ENCODE measurements at places on chromosomes 12 and 14. TPM values are rescaled to one million over a fixed set of nuclear protein-coding genes. Genes with fewer than 3 reads are reported as not detected.

The HPD gene
- total RNA-seq = not detected

- DNase-seq = no peak
Observed at GRCh38 chr14:29465095-29465494, 462.6 kb downstream of the PRKD1 start.

The NRIP2 gene
- total RNA-seq = not detected

GRCh38 chr12:124347335-124347734 is 52.4 kb downstream of the RFLNA start:
- DNase-seq = no peak

- DNase-seq = no peak
Observed at GRCh38 chr12:52227606-52228166, 5.4 kb upstream of the KRT7 start.

The IL31 gene
- total RNA-seq = not detected

The BIN2 gene
- 0.23 TPM for total RNA-seq

GRCh38 chr14:66383771-66384170 is 102.4 kb upstream of the CCDC196 start:
- peak; percentile 55 for DNase-seq

GRCh38 chr14:23115039-23115731 is 3.9 kb downstream of the CEBPE start:
- DNase-seq = no peak

DNA sequence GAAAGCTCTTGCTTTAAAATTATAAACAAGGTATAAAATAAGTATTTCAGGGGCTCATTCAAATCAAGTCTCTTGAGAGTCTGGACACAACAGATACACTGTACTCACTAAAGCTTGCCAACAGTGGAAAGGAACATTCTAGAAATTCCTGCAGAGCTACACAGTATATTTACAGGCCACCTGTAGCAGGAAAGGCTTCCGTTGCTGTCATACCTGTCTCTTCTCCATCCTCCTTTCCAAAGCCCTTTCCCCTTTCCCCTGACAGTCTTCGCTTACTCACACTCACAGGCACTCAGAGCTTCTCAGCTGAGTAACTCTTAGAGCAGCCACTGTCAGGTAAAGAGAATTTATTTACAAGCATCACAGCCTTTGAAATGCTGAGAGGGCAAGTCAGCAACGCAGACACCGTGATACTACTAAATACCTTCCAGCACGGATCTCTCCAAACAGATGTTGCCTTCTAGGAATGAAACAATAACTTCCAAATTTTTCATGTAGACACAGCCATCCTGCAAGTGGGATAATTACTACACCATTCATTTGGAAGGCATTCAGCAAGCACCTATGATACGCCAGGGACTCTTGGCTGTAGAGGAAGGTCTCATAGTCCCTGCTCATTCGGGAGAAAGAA is 167.9 kb downstream of the FOXN3 start:
- peak; percentile 60 for DNase-seq

GRCh38 chr12:29672580-29672979 is 111.2 kb downstream of the TMTC1 start:
- DNase-seq = no peak

DNA sequence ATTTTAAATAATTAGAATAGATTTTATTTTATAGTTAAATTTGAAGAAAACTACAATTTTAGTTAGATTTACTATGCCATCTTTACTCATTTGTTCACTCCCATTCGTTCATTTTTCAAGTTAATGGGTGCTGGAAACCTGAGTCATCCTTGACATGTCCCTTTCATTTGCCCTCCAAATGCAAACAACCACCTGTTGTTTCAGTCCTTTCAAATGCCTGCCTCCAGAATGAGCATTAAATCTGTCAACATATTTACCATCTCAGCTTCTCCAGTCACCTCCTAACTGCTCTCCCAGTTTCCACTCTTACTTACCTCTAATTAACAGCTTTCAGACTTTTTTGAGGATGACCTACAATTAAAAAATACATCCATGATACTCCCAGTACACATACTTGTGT is 375.5 kb downstream of the RAD51B start:
- DNase-seq = peak; percentile 64

DNA sequence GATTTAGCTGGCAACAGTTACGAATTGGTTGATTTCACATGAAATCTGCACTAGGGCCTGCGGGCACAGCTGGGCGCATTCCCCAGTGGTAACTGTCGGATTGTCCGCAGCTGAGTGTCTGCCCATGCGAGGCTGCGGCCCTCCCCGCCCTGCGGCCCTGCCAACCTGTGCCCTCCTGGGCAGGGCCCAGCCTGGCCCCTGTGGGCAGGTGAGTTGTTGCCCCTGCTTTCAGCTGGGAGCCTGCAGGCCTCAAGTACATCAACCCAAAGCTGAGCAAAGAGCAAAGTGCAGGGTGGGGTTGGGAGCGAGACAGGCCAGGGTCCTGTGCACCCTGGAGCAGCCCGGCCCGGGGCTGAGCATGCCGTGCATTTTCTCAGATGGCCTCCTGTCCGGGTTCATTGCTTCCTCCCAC is 89.1 kb downstream of the ADGRD1 start:
- DNase-seq = no peak

GRCh38 chr14:61589691-61590581 is 105.4 kb upstream of the HIF1A start:
- DNase-seq = no peak

DNA sequence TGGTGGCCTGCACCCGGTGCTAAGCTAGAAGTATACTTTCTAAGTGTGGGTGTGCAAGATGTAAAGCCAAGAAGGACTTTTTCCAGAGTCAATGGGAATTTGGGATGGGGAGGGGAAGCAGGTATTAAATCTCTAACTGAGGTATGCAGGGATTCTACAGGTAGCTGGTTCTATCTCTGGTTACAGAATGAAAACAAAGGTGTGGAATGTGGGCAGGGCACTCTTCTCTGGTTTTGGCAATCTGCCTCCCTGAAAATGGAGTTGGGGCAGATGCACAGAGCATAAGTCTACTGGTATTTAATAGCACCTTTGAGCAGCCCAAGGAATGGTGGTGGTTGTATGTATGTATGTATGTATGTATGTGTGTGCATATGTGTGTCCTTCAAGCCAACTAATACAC is 66.7 kb upstream of the PPP1R12A start:
- peak; percentile 58 for DNase-seq

The DCP1B gene
- total RNA-seq = 29.8 TPM

The PPM1H gene
- 41.3 TPM for total RNA-seq

GRCh38 chr14:66117600-66117999 is 368.6 kb upstream of the CCDC196 start:
- no peak for DNase-seq

DNA sequence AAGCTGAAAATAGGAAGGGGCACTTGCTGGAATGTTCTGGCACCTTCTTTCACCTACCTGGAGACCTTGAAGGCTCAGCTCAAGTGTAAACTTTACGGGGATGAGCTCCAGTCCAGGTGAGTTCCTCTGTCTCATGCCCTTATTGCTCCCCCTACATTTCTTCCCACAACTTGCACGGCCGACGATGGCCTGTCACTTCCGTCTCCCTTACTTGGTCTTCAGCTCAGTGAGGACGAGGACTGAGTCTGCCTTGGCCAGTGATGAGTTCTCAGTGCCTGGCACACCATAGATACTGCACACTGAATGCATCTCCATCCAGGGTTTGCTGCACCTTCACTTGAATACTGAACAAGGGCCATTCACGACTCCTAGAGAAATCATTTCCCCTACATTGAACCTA is 21.4 kb downstream of the ADGRD1 start:
- no peak for DNase-seq

DNA sequence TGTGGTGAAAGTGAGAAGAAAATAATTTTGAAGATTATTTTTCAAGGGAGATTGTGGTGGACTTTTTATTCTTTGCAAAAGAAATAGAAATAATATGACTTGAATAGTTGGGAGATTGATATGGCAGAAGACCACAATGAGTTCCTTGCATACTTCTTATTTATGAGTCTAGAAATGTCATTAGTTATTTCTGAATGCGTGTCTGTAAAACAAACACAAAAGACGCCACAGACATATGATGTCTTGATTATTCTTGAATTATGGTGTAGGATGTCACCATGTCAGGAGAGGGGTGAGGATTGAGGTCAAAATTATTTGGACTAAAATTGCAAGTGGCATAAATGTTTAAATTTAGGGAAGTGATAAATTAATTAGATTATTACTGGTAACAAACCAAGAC is 440.7 kb upstream of the PDE3A start:
- DNase-seq = no peak

The CMAS gene
- total RNA-seq = 62.9 TPM

DNA sequence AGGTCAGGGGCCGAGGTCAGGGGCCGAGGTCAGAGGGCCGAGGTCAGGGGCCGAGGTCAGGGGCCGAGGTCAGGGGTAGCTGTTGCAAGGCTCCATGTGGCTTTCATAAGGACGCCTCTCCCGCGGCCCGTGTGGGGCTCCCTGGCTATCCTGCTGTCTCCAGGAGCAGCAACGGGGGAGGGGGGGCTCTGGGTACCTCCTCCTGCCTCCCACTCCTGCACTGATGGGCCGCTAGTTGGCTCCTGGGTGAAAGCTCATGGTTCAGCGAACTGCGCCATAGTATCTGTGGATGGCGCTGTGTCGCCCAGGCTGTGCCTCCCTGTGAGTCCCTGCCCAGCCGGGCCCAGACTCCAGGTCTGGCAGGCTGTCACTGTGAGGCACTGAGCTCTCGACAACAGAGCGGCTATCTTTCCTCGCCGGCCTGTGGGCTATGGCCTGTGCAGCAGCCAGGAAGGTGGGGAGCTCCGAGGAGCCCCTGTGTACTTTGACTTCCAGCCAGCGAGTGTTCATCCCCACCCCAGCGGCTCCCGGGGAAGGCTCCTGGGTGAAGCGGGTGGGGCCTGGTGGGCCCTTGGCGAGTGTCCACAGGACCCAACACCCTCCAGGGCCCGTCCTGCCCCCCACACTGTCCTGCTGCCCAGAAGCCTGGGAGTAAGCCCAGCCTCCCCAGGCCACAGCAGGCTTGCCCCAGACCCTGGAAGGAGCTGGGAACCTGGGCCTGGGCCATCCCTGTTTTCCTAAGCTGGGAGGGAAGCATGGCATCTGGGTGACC is 8.1 kb downstream of the RFLNA start:
- DNase-seq = no peak

GRCh38 chr14:56159066-56159465 is 40.9 kb downstream of the PELI2 start:
- no peak for DNase-seq

The LRRC43 gene
- not detected for total RNA-seq

- no peak for DNase-seq
Observed at GRCh38 chr12:108410689-108411088, 71.6 kb upstream of the CMKLR1 start.

DNA sequence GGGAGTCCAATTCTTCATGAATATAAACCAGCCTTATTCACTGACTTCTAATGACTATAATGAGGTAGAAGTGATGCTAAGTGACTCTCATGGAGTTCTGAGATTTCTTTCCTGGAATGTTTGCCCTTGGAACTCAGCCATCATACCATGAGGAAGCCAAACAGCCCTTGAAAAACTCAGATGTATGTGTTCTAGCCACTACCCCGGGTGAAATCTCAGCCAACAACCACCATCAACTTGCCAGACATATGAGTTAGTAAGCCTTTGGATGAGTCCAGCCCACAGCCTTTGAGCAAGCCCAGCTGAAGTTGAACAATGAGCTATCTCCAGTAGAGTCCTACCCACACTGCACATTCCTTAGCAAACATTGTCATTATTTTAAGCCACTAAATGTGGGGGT is 149.5 kb downstream of the SLC6A15 start:
- DNase-seq = no peak

The ZDHHC22 gene
- 29.3 TPM for total RNA-seq

The PIWIL1 gene
- total RNA-seq = not detected

The ADCK1 gene
- 8.5 TPM for total RNA-seq

- no peak for DNase-seq
Observed at GRCh38 chr14:68349900-68350629, 442.8 kb downstream of the ZFP36L1 start.

DNA sequence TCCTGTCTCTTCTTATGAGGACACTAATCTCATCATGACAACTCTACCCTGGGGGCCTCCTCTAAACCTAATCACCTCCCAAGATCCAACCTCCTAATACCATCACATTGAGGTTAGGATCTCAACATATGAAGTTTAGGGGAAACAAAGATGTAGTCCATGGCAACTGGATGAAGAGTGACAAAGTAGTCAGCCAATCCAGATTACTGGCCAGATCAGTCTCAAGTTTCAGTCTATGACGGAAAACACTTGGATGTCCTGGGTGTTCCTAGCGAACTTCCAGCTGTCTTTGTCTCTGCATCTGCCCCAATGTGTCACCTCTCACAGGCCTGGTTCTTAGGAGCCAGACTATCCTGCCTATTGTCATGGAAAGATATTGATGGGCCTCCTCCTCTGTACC is 630.8 kb downstream of the AACS start:
- peak; percentile 5 for DNase-seq

- no peak for DNase-seq
Observed at GRCh38 chr14:35403114-35403602, 1.4 kb downstream of the NFKBIA start.

The POTEM gene
- not detected for total RNA-seq

- DNase-seq = no peak
Observed at GRCh38 chr14:21256539-21257393, 12.5 kb downstream of the HNRNPC start.

GRCh38 chr12:50220363-50220995 is 53.3 kb upstream of the CERS5 start:
- no peak for DNase-seq

The USP44 gene
- total RNA-seq = 248 TPM

GRCh38 chr12:28558250-28558649 is 368.0 kb downstream of the CCDC91 start:
- no peak for DNase-seq

The PLA2G1B gene
- not detected for total RNA-seq

The C3AR1 gene
- not detected for total RNA-seq

- peak; percentile 57 for DNase-seq
Observed at GRCh38 chr12:56988207-56988739, 18.1 kb downstream of the ZBTB39 start.

The TMEM229B gene
- total RNA-seq = 1.6 TPM

The SYCP3 gene
- total RNA-seq = 0.07 TPM

The KLC1 gene
- 308 TPM for total RNA-seq

The KCNC2 gene
- 0.10 TPM for total RNA-seq

DNA sequence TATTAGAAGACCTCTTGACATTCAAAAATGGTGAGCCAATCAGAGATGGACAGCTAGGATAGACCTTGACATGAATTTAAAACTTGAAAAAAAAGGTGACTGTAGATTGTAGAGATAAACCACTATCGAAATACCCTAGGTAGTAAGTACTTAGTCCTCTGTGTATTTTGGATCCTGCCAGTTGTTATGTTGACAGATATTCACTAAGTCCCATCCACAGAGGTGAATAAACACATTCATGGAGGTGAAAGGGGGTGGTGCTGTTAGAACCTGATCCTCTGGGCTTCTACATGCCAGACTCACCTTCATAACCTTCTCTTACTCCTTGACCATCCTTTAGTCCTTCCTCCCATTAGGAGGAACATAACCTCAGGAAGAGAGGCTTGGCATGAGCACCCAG is 72.3 kb downstream of the OTX2 start:
- DNase-seq = no peak

The SERPINA10 gene
- total RNA-seq = not detected

The ACADS gene
- total RNA-seq = 7.7 TPM

GRCh38 chr14:104913435-104913834 is 11.2 kb upstream of the PLD4 start:
- DNase-seq = no peak

The CPNE8 gene
- 8.6 TPM for total RNA-seq

The HHIPL1 gene
- total RNA-seq = 2.0 TPM

The LYZ gene
- not detected for total RNA-seq

The C14orf132 gene
- 16.2 TPM for total RNA-seq
